ENCODE measurements at places on chromosomes 5 and 9. TPM values are rescaled to one million over a fixed set of nuclear protein-coding genes. Genes with fewer than 3 reads are reported as not detected.

ORM2 gene
- 0.90 TPM for total RNA-seq

DNA sequence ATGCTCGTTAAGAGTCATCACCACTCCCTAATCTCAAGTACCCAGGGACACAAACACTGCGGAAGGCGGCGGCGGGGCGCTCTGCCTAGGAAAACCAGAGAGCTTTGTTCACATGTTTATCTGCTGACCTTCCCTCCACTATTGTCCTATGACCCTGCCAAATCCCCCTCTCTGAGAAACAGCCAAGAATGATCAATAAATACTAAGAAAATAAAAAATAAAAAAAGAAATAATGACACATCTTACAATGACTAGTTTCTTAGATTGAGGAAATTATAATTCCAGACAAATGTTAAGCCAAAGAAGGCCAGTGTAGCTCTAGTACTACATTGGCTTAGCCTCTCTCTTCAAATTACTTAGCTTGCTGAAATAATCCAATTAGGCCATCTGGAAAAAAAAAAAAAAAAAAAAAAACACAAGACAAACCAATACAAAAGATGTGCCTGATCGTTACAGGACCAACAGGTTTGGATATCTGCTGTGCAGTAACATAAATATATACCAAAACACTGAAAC is 58.0 kb downstream of the ANXA2R start:
- H3K36me3 ChIP-seq = no peaks in the 10 kb centered on the region
- DNase-seq = no peak
- H3K27me3 ChIP-seq = no peaks in the 10 kb centered on the region

PDE6A gene
- not detected for total RNA-seq

DNA sequence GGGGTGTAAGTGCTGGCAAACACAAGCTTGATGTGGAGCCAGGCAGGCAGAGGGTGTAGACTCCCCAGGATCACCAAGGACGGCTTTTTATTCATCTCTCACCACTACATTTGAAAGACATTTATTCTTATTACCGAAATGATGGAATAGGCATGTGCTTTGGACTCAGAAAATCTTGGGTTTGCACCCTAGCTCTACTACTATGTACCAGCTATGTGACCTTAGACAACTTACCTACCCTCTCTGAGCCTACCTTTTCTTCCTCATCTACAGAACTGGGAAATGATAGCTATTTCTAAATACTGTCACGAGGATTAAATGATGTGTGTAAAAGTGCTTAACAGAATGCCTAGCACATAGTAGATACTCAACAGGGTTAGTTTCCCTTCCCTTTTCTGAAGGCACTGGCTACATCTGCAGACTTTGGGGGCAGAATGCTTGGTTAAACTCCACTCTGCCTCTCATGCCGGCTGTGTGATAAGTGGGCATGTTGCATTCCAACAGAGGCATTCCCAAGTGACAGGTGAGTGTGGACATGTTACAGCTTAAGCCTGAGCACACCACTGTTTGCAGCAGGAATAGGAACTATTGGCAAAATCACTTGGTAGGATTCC is 94.8 kb downstream of the SLC1A3 start:
- H3K27me3 ChIP-seq = no peaks in the 10 kb centered on the region
- DNase-seq = no peak
- H3K36me3 ChIP-seq = no peaks in the 10 kb centered on the region
- no peaks in the 10 kb centered on the region for H3K4me1 ChIP-seq

TAS2R1 gene
- not detected for total RNA-seq

DNA sequence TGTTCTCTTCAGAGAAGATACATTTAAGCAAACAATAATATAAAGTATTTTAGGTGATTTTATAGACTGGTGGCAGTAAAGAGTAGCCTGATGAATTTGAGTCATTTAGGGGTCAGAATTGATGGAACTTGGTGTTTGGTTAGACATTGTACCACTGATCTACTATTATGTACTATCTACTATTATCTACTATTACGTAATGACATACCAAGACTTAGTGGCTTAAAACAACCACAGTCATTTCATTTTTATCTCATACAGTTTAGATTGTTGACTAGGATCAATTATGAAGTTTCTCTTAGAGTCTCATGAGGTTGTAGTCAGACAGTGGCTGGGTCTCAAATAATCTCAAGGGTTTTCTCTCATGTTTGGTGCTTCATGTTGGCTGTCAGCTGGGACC is 54.0 kb downstream of the PPIP5K2 start:
- no peaks in the 10 kb centered on the region for H3K27me3 ChIP-seq
- H3K4me3 ChIP-seq = no peak overlapping the region
- no peak overlapping the region for H3K27ac ChIP-seq
- DNase-seq = no peak
- H3K36me3 ChIP-seq = peaks cover 4% of the 10 kb centered on the region

- no peaks in the 10 kb centered on the region for H3K27me3 ChIP-seq
- no peaks in the 10 kb centered on the region for H3K36me3 ChIP-seq
These were observed 58.6 kb downstream of the BARX1 start for GRCh38 chr9:93896496-93897033.
